AG20443 (cell line): ENCODE measurements at places on chromosomes 2 and 18.
A peak's percentile ranks its signal among the peaks of the same experiment; 100 is the strongest.

DNA sequence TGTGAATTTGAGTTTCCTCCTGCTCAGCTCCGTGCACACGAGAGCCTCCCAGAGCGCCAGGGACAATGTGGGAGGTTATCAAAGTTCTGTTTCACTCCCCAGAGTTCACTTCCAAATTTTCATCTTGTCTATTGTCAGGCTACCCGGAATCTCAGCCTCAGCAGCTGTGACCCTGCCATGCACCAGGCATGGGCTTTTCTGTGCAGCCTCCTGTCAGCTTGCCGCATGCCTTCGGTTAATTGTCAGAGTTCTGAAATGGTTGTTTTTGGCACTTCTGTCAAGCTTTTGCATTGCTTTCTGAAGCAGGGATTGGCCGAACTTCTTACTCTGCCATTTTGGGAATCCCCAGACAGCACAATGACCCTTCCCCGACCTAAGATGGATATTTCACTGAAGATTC lies 60.4 kb downstream of the SH3YL1 start:
- DNase-seq = no peak

GRCh38 chr18:37322492-37323035 lies 243.0 kb downstream of the CELF4 start:
- peak; percentile 67 for DNase-seq

DNA sequence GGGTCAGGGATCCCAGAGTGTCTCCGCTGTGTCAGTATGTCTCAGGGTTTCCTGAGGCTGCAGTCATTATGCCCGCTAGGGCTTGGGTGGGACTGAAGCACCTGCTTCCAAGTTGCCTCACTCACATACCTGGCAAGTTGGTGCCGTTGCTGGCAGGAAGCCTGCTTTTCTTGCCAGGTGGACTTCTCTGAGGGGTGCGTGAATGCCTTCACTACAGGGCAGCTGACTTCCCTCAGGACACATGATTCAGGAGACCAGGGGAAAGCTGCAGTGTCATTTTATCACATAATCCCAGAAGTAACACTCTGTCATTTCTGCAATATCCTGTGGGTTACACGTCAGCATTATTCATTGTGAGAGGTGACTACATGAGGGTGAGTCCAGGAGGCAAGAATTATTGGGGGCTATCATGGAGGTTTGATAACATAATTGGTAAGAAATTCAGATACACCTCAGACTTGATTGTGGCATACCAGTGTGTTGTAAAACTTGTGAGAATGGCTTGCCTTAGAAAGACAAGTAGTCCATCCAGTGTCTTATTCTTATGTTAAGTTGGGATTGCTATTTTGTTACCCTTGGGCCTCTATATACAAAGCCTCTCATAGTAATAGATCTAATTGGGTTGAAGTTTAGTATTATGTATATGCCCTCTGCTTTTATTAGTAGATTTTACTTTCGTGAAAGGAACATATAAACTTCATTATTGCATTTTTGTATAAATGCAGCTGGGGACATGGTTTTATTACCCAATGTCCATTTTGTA lies 44.1 kb downstream of the NEDD4L start:
- no peak for DNase-seq

GRCh38 chr2:85248773-85249509 lies 78.8 kb downstream of the TGOLN2 start:
- DNase-seq = peak; percentile 71

- DNase-seq = no peak
These were observed 325.4 kb downstream of the ERBB4 start for GRCh38 chr2:212213191-212213590.

DNA sequence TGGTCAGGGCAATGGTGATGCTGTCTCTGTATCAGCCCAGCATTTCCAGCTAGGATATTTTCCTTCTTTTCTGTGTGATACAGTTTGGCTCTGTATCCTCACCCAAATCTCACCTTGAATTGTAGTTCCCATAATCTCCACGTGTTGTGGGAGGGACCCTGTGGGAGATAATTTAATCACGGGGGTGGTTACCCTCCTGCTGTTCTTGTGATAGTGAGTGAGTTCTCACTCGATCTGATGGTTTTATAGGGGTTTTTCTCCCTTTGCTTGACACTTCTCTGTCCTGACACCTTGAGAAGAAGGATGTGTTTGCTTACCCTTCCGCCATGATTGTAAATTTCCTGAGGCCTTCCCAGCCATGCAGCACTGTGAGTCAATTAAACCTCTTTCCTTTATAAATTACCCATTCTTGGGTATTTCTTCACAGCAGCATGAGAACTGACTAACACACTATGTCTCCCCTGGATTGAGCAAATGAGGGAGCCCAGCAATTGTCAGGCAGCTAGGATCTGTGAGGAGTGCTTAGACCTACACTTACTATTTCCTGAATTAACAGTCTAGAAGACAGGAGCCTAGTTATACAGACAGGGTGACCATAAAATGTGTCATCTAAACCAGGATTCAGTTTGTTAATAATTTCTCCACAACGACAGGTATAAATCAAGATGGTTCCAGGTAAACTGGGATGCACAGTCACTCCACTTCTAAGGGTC lies 6.0 kb downstream of the SCN2A start:
- DNase-seq = no peak

GRCh38 chr2:73969356-73969755 lies 15.4 kb upstream of the TET3 start:
- no peak for DNase-seq

- DNase-seq = peak; percentile 32
These were observed 15.9 kb downstream of the ZNF638 start for GRCh38 chr2:71347517-71347916.

DNA sequence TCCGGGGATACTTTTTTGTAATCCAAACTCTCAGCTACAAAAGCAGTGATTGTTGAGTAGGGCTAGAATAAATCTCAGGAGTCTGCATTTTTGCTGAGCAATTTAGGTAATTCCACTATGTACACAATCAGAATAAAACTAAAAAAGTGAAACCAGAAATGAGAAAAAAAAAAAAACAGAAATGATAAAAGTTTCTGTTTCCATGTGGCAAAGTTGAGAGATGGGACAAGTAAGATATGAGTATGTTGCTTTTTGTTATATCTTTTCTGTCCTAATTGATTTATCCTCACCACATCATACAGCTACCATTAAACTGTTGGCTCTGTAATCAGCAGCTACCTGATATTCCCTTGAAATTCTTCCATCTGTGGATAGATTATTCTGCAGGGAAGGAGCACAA lies 92.7 kb downstream of the VWC2L start:
- no peak for DNase-seq

- DNase-seq = no peak
These were observed 41.4 kb downstream of the CRIM1 start for GRCh38 chr2:36396878-36397539.

DNA sequence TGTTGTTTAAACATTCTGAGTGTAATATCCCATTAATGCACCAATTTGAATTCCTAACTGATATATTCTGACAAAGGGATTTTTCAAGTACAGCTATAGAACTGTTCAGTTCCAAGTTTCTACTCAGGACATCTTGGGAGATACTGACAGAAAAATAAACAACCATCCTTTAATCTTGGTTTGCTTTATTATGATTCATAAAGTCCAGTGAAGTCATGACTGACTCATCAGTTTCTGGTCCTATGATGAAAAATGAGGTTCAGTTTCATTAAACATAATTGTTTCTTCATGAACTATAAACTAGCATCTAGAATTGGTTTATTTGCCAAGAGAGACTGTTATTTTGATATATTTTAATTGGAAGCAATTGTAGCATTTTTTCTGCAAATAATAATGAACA lies 896.2 kb downstream of the CCDC85A start:
- DNase-seq = no peak

DNA sequence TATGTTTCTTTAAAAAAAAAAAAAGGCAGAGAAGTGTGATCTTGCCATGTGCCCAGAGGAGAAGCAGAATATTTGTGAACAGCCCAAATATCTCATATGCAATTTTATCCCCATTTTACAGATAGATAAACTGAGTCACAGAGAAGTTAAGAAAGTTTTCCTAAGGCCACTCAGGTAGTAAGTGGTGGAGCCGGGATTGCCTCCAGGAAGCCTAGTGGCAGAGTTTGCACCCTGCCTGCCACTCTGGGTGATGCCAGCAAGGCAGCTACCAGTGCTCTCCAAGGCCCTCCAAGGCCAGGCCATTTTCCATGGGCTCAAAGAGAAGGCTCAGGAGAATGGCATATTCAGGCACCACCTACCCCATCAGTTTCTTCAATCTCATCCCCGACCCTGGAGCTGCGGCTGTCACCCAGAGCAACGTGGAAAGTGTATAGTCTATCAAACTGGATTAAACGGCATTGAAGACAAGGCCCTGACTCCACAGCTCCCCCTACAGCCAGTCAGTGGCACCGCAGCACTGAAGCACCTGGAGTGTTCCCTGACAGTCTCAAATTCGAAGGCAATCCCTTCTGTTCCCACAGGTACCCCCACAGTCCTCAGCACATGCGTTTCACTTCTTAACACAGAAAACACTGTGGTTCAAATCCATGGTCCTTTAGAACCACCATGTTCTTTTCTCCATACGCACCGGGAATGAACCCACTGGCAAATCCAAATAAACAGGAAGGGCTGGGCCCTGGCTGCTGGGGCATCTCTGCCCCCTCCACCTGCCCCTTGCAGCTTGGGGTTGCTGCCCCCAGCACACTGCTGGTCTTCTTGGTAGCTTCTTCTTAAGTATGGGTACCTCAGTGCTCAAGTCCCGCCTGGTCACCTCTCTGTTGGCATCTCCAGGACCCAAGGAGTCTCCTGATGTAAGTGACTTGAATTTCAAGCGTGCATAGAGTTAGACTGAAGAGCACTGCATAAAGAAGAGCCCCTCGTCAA lies 175.3 kb downstream of the INHBB start:
- DNase-seq = peak; percentile 70

DNA sequence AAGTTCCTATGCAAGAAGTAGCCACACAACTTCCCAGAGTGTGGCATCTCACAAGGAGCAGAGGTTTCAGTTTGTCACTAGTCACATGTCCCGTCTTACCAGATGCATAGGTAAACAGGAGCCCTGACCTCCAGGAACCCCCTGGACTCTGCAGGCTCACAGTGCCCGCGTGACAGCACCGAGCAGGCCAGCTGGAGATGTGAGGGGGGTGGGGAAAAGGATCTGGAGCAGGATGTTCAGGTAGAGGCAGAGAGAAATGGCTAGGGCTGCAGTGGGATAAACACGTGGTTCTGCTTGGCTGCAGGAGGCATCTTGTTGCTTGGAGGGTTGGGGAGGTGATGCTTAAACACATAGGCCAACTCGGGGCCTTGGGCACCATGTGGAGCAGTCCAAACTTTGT lies 54.2 kb downstream of the IMPA2 start:
- no peak for DNase-seq

- no peak for DNase-seq
These were observed 32.9 kb downstream of the MBP start for GRCh38 chr18:77099485-77100370.

DNA sequence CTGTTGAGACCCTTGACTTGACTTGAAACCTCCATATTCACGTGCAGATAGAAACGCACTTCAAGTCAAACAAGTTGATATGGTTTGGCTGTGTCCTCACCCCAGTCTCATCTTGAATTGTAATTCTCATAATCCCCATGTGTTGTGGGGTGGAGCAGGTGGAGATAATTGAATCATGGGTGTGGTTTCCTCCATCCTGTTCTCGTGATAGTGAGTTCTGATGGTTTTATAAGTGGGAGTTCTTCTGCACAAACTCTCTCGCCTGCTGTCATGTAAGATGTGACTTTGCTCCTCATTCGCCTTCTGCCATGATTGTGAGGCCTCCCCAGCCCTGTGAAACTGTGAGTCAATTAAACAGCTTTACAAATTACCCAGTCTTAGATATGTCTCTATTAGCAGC lies 21.4 kb downstream of the SLC3A1 start:
- no peak for DNase-seq

DNA sequence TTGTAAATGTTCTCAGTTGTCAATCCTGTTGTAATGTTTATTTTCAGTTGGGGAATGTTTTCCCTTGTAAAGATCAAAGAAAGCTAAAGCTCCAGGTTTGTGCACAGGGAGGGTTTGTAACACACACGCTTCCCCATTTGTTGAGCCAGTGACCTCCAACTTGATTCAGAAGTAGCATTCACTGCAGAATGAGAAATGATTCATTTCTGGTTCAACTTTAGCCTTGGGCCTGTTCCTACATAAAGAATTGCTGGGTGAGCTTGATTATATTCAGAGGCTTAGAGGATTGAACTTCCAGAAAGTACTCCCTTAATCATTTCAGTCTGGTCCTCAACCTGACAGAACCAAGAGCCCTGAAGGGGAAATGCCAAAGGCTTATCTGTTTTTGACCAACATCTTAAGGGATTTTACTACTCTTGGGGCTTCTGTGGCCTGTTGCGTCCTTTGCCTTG lies 70.6 kb upstream of the CAVIN2 start:
- DNase-seq = no peak

DNA sequence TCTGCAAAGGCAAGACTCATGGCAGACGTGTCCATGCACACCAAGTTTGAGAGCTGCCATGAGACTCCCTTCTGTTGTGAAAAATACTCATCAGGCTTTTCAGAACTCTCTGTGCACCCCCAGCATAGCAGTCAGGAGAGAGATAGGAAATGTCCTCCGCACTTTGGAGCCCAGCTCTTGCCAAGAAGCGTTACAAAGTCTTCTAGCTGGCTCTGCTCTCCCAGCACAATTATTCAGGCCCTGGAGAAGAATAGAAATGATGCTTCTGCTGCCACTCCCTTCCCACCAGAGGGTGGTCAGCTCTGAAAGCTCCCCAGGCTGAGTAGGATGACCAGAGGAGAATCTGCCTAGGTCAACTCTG lies 594.4 kb upstream of the ID2 start:
- peak; percentile 30 for DNase-seq

- no peak for DNase-seq
These were observed 218.9 kb downstream of the NDUFA10 start for GRCh38 chr2:239806276-239806675.

GRCh38 chr2:138601458-138602165 lies 100.0 kb downstream of the SPOPL start:
- DNase-seq = no peak

DNA sequence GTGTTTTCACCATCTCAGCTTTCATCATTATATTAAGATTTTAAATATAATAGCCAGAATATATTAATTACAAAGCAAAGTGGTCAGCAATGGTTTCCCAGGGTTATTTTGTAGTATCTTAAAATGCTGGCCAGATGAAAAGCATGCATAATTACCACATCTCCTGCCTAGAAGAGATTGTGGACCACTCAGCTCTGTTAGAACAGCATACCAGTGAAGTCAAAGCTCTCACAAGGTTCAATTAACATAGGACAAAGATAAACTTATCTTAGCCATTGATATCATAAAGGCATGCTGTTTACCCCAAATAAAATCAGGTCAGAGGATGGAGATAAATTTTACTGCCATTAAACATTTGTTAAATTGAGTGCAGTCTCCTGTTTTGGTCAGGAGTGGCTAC lies 19.3 kb upstream of the PDE1A start:
- no peak for DNase-seq
